ENCODE measurements at places on chromosomes 7 and 10.

- DNase-seq: peak; percentile 94
Measured at GRCh38 chr7:116271963-116272886, 61.9 kb downstream of the TES start.

DNA sequence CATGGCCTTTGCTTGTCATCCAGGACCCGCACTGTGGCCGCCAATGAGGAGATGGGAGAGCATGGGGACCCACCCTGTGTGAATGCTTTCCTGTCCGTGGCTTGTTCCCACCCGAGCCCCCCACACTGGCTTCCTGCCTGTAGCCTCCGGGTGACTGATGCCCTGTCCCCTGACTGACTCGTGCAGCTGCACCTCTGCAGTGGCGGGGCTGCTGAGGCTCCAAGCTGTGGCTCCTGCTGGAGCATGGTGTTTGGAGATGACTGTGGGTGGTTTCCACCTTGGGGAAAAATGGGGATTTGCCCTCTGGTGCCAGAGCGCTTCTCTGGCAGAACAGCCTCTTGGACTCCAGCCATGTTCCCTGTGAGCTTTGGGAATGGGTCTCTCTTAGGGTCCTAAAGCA, 2.1 kb downstream of the CAMK1D start:
- no peak for DNase-seq

DNA sequence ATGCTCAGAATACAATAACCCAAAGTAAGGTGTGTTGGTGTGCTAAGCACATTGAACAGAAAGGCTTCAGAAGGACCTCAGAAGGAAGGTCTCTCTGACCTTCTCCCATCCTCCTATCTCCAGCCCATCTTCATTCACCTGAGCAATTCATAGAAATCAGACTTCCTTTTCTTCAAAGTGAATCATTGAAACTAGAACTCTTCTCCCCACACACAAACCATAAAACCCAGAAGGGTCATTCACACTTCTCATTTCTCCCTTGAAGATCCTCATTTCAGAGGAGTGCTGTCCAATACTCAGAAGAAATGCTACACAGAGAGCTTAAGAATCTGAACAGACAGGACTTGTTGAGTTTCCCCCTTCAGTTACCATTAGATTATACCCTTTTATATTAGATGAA, 89.5 kb downstream of the VWDE start:
- DNase-seq: no peak

- no peak for DNase-seq
Measured at GRCh38 chr7:148883266-148884048, 634 bp downstream of the EZH2 start.

- no peak for DNase-seq
Measured at GRCh38 chr10:42941295-42941644, 135.6 kb upstream of the RET start.

DNA sequence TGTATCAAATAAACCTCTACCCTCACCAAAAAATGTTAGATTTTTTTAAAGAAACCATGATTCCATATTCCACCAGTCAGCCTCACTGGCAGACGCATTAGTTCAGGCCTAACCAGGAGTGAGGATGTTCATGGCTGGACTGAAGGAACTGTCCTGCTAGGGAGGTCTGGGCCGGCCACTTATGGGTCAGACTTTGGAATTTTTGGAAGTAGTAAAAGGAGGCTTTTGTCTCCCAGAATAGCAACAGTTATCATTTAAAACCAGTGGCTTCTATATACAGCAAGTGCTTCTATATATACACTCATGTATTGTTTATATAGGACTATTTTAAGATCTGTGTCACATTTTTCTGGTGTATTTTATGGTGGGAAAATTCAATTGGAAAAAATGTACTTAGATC, 120.5 kb downstream of the CNNM2 start:
- no peak for DNase-seq

GRCh38 chr7:5510426-5511045, 86.9 kb upstream of the TNRC18 start:
- no peak for DNase-seq

DNA sequence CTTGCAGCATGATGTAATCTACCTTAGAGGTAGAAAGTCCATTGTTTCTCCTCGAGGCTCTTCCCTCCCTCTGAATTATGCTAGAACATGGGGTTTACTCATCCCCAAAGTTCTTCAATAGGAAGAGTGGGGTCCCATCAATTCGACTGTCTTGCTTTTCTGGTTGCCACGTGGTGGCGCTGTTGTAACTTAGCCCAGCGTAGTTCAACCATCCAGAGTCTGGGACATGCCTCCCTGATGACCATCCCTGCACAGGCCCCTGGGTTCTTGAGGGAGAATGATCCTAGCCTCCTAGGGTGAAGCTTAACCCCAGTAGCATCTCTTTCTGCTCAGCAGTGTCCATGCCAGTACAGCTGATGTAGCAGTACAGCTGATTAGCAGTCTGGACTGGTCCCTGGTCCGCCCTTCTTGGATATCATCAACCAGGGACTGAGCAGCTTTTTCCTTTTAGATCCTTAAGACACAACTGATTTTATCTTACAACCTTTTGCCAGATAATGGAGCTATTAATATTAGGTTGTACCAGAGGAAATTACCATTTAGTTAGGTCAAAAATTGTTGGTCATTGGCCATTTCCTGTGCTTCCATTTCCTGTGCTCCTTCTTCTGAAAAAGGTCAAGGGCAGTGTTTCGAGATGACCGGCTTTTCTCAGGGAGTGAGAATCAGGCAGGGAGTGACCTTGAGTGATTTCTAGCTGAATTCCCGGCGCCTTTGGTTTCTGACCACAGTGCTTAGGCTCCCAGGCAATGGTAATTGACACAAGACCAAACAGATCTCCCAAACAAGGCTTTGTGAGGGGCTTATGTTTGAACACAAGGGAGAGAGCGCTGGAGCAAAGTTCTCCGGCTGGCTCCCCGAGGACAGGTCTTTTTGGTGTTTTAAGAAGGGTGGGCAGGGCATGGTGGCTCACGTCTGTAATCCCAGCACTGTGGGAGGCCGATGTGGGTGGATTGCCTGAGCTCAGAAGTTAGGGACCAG, 65.4 kb downstream of the TACC2 start:
- no peak for DNase-seq

- no peak for DNase-seq
Measured at GRCh38 chr10:63438506-63439498, 27.0 kb downstream of the JMJD1C start.

DNA sequence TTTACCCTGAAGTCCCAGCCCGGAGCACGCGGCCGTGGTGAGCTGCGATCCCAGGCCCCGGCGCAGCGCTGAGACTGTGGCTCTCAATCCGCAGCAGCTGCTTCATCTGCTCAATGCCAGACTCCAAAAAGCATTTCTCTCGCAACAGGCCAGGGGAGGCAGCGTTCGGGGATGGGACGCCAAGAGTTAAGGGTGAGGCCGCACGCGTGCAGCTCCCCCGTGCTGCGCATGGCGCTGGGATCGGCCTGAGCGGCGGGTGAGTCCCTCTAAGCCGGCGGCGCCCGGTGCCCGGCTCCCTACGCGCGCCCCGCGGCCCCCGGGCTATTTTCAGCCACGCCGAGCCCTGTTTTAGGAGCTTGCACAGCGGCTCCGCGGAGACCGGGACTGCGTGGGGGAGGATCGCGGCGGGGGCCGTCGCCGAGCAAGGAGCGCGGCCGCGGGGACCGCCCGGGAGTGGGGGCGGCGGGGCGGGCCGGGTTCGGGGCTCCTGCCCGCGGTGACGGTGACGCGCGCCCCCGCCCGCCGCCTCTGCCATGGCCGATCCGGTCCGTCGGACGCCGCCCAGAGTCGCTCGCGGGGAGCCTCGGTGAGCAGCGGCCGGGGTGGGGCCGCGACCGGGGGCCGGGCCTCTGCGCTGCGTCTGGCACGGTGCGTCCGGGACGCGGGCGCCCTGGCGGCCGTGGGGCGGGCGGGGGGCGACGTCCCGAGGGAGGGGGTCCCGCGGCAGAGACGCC, 29.4 kb upstream of the JAKMIP3 start:
- no peak for DNase-seq

DNA sequence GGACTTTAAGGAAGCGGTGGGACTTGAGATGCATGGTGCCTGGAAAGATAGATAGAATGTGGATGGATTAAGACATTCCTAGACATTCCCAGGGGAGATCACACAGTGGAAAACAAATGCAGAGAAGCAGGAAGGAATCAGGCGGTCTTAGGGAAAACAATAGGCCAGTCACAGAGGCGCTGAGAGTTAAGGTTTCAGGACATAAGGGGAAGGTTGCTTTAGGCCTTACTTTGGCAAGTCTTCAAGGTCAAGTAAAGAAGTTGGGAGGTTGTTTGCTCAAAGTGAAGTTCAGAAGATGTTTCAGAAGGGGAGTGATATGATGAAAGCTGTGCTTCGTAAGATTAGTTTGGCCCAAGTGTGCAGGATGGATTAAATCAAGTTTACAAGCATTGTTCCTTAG, 109.4 kb downstream of the SUGCT start:
- DNase-seq: no peak

DNA sequence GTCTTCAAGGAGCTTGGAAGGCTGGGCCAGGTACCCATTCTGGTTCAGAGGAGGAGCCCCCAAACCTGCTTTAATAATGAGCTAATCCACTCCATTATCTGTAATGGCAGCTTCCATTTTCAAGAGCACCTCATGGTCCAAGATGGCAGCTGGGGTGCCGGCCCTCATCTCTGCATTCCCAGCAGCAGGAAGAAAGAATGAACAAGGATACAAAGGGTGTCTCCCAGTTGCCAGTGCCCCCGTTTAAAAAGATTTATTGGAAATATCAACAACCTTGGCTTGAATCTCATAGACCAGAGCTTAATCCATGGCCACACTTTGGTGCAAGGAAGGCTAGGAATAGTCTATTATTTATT, 8.5 kb downstream of the LAT2 start:
- no peak for DNase-seq

DNA sequence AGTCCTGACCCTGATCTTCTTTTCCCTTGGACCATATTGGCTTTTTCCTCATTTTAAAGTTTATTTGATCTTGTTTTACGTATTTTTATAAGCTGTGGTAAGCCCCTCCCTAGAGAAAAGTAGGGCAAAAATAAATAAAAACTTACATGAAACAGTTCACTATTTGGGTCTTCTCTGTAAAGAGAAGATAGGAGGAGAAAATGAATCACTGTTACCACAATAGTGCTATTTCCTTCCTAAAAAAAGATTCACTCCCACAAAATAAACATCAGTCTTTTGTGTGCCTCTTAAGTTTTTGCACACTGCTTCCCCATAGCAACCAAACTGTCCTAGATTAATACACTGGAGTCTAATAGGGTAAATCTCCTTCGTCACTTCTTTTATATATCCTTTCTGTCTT, 1.4 kb upstream of the SVIL start:
- no peak for DNase-seq

GRCh38 chr7:1679966-1680730, 10.1 kb downstream of the ELFN1 start:
- DNase-seq: no peak

DNA sequence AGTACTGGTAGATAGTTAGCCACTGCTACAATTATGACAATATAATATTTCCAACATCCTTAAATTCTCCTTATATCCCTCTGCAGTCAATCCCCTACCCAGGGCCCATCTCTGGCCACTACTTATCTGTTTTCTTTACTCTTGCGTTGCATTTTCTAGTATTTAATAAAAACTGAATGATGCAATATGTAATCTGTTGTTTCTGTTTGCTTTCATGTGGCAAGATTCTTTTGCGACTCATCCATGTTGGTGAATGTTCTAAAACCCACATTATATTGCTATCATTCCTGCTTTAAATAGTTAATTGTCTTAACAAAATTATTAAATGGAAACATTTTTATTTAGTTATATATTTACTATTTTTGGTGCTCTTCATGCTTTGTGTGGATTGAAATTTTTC, 338.5 kb downstream of the MDFIC start:
- DNase-seq: peak; percentile 14

DNA sequence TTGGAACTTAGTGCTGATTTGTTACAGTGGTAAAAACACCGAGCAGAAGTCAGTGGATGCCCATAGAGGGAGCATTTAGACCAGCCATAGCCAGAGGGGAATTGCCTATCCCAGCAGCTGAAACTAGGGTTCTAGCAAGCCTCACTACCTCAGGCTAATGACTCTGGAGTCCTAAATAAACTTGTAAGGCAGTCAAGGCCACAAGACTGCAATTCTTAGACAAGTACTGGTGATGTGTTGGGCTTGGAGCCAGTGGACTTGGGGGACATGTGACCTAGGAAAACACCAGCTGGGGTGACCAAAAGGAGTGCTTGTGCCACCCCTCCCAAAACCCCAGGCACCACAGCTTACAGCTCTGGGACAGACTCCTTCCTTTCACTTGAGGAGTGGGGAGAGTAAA, 209.0 kb downstream of the MAGI2 start:
- DNase-seq: no peak

- peak; percentile 42 for DNase-seq
Measured at GRCh38 chr10:95907456-95908253, at the start of gene CC2D2B. Gene CC2D2B, plus strand, starts transcription at chr10:95907975. Its CDS starts 3,349 bp downstream, at chr10:95911324.

GRCh38 chr10:86872757-86873156, 84.7 kb downstream of the MMRN2 start:
- DNase-seq: no peak

GRCh38 chr7:7924303-7924702, 44.3 kb upstream of the GLCCI1 start:
- DNase-seq: no peak

DNA sequence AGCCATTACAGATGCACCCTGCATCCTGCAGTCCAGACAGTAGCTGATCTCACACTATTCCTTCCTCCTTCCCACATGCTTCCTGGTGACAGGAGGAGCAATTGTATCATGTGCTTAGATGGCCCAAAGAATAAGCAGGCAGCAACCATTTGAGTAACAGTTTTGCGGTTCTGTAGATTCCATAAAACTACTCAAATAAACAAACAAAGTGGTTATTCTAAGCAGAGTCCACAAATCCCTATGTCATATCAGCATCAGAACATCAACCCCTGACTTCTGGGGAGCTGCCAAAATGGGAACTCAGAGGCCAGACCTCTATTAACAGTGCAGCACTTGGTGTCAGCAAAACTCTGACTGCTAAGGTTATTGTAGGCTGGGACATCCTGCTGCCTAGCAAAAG, 226.0 kb downstream of the SORCS1 start:
- DNase-seq: no peak

DNA sequence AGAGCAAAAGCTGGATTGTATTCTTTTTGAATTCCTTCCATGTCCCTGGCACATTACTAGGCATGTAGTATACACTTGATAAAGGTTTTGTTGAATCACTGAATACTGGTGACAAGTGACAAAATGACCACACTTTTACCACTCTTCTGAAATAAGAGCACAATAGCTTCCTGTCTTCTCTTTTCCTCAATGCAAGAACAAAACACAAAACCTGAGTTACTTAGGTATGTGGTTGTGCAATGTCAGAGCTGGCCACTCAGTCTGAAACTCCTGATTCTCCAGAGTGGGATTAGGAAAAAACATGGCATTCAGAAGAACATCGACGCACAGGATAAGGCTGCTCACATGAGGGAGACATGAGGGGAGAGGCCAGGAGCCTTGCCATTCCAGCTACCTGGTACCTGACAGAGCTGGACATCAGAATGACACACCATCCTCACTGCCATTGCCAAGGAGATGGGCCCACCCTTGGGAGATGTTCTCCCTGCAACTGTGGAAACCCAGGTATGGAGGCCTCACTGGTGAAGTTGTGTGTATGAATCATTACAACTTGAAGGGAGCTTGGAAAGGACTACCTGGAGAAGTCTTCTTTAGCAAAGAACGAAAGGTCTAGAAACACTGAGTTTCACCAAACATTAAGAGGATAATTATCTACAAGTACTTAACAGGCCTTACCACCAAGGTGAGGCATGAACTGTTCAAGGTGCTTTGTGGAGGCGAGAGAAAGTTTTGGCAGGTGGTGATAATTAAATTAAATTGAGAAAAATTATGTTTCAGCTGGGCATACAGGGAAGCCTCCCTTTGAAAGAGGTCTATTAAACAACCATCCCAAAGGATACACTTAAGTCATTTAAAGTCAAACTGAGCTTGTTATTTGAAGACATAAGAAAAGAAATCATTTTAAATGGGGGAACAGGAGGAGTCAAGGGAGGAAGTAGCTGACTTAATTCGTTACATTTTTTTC, 246.5 kb upstream of the AOAH start:
- no peak for DNase-seq

Measured in fibroblast of skin of left quadriceps (primary cell).